ENCODE measurements at places on chromosomes 12 and 14.

- peak; percentile 23 for DNase-seq
Measured at GRCh38 chr12:65742018-65743010, 82.0 kb upstream of the HMGA2 start.

GRCh38 chr14:103519837-103520212 is 2.8 kb downstream of the CKB start:
- DNase-seq: no peak

- DNase-seq: no peak
Measured at GRCh38 chr12:65755596-65755978, 68.7 kb upstream of the HMGA2 start.

DNA sequence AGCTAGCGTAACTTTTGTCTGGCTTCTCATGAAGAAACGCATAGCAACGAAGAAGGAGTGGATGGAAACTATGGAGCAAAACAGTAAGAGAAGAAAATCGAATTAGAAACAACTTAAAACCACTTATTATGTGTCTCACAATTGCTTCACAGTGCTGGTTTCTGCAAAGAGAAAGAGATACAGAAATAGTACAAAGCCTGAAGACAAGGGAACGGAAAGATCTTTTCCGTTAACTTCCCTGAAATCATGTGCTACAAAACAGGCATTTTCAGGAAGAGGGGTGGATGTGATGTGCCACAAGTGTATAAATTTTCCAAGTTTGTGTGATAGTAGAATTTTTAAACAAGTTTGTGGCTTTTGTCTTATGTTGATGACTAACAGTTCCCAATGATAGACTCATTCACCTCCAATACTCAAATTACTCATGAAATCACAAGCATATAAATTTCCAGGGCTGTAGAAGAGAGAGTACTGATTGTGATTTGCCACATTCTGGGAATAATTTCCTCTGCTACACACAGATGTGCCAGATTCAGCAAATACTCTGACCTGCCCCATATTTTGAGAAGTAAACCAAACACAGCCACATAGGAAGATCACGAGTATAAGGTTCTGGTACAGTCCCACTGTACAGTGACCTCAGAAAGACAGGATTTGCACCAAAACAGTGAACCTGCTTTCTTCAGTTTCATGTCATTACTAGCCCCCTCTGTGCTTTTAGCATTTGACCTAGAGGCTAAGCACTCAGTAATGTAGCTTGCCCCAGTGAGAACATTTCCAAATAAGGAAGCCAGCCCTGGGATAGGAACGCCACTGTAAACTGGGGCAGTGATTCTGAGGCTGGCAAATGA is 41.4 kb upstream of the PPFIA2 start:
- DNase-seq: no peak

- peak; percentile 55 for DNase-seq
Measured at GRCh38 chr14:58362798-58363412, 32.8 kb upstream of the TOMM20L start.

- no peak for DNase-seq
Measured at GRCh38 chr14:83433618-83434017, 1900.0 kb upstream of the SEL1L start.

- DNase-seq: no peak
Measured at GRCh38 chr12:4308334-4308950, 12.6 kb upstream of the TIGAR start.

GRCh38 chr14:54025661-54026060 is 69.0 kb upstream of the BMP4 start:
- no peak for DNase-seq

DNA sequence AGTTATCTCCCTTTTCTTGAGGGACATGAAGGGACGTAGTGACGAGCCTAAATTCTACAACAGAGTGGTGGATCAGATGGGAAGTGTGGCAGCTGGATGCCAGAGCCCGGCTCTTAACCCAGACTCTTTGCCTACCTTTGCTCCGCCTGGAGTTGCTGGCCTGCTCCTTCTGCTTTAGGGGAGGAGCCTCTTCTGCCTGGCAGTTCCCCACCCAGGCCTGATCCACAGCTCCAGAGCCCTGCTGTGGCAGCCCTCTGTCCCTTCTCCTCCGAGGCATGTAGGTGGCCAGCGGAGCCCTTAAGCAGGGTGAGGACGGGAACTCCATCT is 2.3 kb upstream of the PRPH start:
- no peak for DNase-seq

DNA sequence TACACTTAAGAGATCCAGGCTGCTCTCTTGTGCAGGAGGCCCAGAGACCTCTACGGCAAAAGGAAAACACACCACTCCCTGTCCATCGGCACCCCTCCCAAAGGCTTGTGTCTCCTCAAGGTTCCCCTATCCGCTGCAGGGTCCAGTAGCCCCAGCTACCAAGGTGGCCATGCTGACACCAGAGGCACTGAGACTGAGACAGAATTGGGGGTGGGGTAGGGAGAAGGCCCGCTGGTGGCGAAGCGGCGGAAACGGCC is 590 bp downstream of the DDIT3 start:
- DNase-seq: no peak

GRCh38 chr14:86915406-86915805 is 1077.6 kb downstream of the GALC start:
- DNase-seq: no peak

GRCh38 chr14:104639885-104640548 is 35.4 kb upstream of the TMEM179 start:
- peak; percentile 43 for DNase-seq

DNA sequence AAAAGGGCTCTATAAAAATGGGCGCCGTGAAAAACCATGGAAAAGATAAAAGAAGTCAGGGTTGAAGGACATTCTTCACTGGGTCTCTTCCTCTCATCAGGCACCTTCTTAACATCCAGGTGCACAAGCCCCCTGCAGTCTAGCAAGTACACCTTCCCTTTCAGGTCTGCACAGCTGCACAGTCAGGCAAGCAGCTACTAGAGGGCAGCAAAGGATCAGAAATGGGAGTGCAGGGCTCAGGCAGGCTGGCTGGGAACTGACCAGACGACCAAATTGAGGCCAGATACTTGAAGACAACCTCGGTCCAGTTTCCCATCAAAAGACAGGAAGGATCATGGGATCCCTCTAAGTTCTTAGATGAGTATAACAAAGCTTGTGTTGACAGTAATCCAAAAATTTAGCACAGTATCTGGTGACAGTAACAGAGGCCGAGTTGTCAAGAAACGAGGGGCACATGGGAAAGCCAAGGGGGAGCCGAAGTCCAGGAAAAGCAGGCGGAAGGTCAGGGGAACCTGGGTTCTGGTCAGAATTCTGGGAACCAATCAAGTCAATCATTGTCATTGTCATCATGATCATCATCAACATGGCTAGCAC is 10.1 kb upstream of the GRIP1 start:
- peak; percentile 27 for DNase-seq

DNA sequence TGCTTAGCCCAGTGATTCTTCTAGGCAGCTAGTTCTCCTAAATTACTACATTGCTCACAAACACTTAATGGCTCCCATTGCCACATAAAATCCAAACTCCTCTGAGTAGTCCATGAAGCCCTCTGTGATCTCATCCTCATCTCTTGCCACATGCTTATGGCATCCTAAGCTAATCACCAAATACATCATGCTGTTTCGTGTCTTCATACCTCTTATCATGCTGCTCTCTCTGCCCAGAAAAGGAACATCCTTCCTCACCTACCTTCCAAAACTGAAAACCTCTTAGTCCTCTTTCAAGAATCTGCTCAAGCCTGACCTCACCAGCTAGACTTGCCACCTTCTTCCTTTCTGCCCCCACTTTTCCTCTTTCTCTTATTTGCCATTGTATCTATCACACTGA is 108.5 kb downstream of the DUSP6 start:
- DNase-seq: no peak

DNA sequence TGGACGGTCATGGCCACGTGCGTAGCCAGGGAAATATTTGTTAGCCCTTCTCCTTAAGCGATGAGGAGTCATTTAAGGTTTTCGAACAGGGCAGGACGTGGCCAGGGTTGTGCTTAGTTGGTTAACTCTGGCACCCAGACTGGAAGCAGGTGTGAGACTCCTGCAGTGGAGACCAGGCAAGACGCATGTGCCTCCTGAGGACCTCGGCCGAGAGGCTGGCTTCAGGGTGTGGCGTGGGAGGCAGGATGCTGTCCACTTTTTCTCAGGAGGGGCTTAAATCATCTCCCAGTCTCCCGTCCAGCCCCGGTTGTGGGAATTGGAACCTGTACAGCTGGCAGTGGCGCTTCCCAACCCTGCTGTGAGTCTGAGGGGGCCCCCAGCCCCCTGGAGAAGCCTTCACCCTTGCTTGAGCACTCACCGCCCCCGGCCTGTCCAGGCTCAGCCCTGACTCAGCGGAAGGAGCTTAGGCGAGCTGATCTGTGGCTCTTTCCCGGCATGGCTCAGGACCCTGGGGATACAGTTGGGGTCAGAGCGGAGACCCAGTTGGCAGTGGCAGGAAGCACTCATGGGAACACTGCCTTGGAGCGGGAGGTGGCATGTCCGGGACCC is 46.3 kb upstream of the TSPAN9 start:
- no peak for DNase-seq

DNA sequence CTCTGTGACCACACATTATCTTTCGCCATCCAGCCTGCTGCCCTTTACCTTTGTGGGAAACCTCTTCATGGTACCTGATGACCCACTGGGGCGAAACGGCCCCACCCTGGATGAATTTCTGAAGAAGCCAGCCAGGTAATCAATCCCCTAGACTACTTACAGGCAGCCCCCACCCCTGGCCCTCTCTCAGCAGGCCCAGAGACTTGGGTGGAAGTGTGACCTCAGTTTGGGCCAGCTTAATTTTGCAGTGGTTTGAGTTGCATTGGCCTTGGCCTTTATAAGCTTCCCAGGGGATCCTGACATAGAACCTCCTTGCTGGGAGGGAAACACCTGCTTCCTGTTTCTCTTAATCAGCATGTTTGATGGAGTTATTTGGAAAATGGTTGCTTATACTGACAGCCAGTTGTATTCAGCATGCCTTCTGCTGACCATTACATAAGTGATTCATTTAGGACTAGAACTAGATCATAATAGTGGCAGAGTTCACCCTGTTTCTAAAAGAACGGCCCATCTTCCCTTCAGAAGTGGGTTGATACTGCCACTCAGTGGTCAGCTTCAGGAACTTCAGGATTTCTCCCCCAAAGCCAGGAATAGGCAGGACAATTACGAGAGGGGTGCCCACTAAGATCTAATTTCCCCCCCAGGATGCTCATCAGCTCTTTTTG is 6.1 kb downstream of the SDR39U1 start:
- DNase-seq: peak; percentile 62

DNA sequence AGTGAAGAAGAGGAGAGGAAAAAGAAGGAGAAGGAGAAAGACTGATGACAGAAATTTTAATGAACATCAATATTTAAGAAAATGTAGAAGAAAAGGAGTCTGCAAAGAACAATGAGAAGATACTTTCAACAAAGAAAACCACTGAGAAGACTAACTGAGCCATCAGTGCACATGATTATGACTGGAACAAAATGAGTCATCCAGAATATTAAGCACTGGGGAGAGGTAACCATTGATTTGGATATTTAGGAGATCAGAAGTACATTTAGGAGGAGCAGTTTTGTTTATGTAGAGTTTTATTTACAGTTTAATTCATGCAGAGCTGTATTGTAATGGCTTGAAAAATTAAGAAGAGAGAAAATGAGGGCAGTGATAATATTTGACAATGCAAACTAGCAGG is 159.1 kb downstream of the C12orf50 start:
- DNase-seq: no peak

- no peak for DNase-seq
Measured at GRCh38 chr12:27552235-27552634, 28.2 kb downstream of the PPFIBP1 start.

DNA sequence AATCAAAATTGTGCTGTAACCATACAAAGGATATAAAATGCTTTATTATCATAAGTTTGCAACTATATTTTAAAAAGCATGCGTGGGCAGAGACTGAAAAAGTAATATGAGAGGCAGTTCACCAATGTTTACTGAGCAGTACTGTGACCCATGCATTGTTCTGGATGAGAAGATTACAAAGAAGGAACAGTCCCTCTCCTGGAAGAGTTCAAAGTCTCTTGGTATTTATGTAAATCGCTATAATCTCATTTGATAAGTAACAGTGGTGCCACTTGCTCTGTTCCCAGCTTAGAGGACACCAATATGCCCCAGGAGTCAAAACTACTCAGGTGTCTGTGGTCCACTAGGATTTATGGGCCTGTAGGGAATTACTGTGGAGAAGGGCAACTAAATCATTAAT is 2.1 kb upstream of the CMAS start:
- DNase-seq: no peak

GRCh38 chr12:49632401-49632800 is 9.0 kb downstream of the PRPF40B start:
- no peak for DNase-seq

Measured in naive thymus-derived CD4-positive, alpha-beta T cell (primary cell).